ENCODE measurements at places on chromosomes 1 and 21.

DNA sequence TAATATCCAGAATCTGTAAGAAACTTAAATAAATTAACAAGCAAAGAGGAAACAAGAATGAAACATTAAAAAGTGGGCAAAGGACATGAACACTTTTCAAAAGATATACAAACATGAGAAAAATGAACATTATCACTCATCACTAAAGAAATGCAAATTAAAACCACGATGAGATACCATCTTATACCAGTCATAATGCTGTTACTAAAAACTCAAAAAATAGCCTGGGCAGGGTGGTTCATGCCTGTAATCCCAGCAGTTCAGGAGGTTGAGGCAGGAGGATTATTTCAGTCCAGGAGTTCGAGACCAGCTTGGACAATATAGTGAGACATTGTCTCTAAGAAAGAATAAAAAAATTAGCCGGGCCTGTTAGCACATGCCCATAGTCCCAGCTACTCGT is 6.1 kb downstream of the ZNF124 start:
- DNase-seq: no peak

DNA sequence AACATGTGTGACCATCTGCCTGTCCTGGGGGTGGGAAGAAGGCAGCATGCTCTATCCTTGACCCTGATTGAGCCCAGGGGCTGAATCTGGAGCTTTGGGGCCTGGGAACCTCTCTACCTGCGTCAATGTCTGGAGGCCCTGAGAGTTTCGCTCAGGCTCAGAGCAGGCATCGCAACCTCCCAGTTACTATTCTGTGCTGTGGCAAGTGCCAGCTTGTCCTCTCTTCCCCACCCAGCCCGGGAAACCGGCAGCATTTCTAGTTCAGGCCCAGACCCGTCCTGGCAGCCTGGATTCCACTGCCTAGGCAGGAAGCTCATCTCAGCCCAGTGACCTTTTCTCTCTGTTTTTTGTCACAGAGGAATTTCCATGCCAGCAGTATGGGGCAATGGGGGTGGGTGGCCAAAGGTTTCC is 10.0 kb upstream of the IRF6 start:
- no peak for DNase-seq

- DNase-seq: peak; percentile 90
These were observed 2.9 kb upstream of the S100A2 start for GRCh38 chr1:153568367-153569099.

GRCh38 chr21:37447288-37447936 is 80.8 kb downstream of the DYRK1A start:
- DNase-seq: no peak

GRCh38 chr1:235864469-235864868 is 2.2 kb downstream of the LYST start:
- DNase-seq: no peak

- DNase-seq: no peak
These were observed 231.2 kb upstream of the LYPLAL1 start for GRCh38 chr1:218942431-218942830.

GRCh38 chr1:231099996-231100767 is 60.1 kb upstream of the FAM89A start:
- DNase-seq: no peak

DNA sequence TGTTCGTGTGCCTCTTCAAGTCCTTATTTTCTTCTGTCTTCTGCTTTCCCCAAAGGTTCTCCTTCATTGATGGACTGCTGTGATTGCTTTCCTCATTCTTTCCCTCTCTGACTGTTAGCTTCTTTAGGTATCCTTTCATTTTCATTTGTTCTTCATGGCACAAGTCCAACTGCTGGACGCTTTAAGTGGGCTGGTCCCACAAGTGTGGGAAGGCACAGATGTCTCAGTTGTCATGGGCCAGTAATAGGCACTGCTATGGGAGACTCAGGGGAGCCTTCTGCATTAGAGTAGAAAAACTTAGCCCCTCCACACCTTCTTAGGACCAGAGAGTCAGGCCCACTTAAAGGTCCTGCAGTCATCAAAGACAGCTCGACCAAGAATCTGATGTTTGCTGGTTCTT is 122.3 kb upstream of the C1orf105 start:
- no peak for DNase-seq

DNA sequence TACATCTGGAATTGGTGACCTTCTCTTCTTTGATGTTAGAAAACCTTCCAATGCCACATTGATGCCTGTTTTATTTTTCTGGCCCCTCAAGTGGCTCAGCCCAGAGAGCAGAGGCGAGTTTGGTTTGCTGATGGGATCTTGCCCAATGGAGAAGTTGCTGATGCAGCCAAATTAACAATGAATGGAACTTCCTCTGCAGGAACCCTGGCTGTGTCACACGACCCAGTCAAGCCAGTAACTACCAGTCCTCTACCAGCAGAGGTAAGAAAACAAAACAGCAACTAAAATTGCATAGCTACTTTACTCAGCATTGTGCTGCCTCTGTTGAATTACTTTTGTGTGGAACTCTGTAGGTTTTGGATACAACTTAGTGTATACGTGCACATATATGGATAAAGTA is 97.6 kb downstream of the CC2D1B start:
- DNase-seq: no peak

GRCh38 chr1:179955287-179955680 is 674 bp downstream of the CEP350 start:
- DNase-seq: no peak

Measured in activated CD4-positive, alpha-beta T cell treated with anti-CD3 and anti-CD28 coated beads, Interleukin-2, amount 50 U/mL, for 48 hours (primary cell).